PC-9 (cell line): ENCODE measurements at places on chromosomes 13 and 19. TPM values are rescaled to one million over a fixed set of nuclear protein-coding genes. Genes with fewer than 3 reads are reported as not detected.

CYP4F3 gene
- total RNA-seq: 57.6 and 70.7 TPM in 2 replicates

DNA sequence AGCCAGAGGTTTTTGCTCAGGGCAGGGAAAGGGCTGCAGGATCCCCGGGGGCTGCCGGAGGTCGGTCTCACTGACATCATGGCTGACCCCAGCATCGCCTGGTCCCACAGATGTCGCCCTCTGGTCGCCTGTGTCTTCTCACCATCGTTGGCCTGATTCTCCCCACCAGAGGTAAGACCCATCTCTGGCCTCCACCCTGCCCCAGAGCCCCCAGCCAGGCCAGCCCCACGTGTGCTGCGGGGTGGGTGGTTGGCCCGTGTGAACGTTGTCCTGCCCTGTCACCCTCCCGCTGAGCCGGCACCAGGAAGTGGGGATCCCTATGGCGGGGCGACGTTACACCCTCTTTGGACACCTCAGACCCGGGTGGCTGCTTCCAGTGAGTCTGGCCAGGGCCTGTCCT lies 906 bp downstream of the FXYD5 start:
- DNase-seq: no peak
- no peaks in the 10 kb centered on the region for H3K27me3 ChIP-seq
- H3K36me3 ChIP-seq: peaks cover 33% of the 10 kb centered on the region
- H3K4me1 ChIP-seq: peaks cover 30% of the 10 kb centered on the region
- peak overlapping the region; percentile 71 for H3K4me3 ChIP-seq
- peak overlapping the region; percentile 66 for H3K27ac ChIP-seq

ZNF468 gene
- 19.5 and 29.0 TPM in 2 replicates for total RNA-seq

CLDND2 gene
- 1.5 and 4.5 TPM in 2 replicates for total RNA-seq

GRCh38 chr19:48506138-48506733 lies 5.4 kb downstream of the LMTK3 start:
- DNase-seq: no peak
- no peak overlapping the region for H3K4me3 ChIP-seq
- no peak overlapping the region for H3K27ac ChIP-seq
- peaks cover 5% of the 10 kb centered on the region; the same call in 1 of the 2 replicates for H3K4me1 ChIP-seq
- no peaks in the 10 kb centered on the region for H3K36me3 ChIP-seq
- no peaks in the 10 kb centered on the region for H3K27me3 ChIP-seq

DNA sequence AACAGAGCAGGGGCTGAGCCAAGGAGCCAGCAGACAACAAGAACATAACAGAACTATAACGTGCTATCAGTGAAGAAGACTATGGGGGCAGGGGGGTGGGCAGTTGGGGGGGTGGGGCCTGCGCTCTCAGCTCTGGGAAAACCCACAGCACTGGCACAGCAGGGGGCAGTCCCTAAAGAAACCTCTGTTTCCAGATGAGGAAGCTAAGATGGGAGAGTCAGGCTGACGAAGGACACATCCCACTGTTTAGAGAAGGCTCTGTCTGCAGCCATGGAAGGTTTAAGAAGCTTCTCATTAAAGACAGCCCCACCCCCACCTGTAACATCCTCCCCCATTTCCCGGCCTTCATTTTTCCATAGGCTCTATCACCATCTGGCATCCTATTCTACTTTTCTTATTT lies 7.1 kb upstream of the DOCK9 start:
- no peaks in the 10 kb centered on the region for H3K27me3 ChIP-seq
- H3K4me1 ChIP-seq: peaks cover 13% of the 10 kb centered on the region
- no peaks in the 10 kb centered on the region; the same call in 1 of the 2 replicates for H3K36me3 ChIP-seq
- H3K4me3 ChIP-seq: no peak overlapping the region
